ENCODE measurements at places on chromosomes 4 and X. TPM values are rescaled to one million over a fixed set of nuclear protein-coding genes. Genes with fewer than 3 reads are reported as not detected.

The HSFX4 gene
- total RNA-seq = not detected

The NSG1 gene
- 103 TPM for total RNA-seq

The ARHGEF6 gene
- 6.9 TPM for total RNA-seq

The ERVMER34-1 gene
- 0.33 TPM for total RNA-seq

The MND1 gene
- 18.6 TPM for total RNA-seq

The LRAT gene
- 1.1 TPM for total RNA-seq

The FAM184B gene
- 2.5 TPM for total RNA-seq

The GPAT3 gene
- total RNA-seq = 25.8 TPM

The RAB39B gene
- not detected for total RNA-seq

The PITX2 gene
- total RNA-seq = not detected

The PRR32 gene
- total RNA-seq = not detected

The RNF150 gene
- total RNA-seq = 13.4 TPM

Data from melanocyte of skin (primary cell).